ENCODE measurements at places on chromosomes 3 and 15.

GRCh38 chr15:36008719-36009118, 462.8 kb upstream of the DPH6 start:
- DNase-seq, result no peak

DNA sequence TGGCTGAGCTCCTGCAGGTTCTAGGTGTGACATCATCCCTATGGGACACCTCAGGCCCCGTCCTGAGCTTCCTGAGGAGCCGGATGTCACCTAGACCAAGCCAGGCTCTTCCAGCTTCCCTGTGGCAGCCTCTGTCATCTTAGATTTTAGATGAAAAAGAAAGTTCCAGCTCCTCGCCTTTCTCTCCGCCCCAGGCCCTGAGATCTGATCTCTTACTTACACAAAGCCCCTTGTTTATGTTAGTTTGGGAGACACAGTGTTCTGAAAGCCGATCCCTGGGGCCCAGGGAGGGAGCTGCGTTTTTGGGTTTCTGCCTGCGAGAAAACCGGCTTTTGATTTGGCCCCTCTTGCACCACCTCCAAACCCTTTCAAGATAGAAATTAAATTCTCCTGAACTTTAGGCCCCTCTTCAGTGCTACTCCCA, 40.2 kb upstream of the FAM107A start:
- no peak for DNase-seq

DNA sequence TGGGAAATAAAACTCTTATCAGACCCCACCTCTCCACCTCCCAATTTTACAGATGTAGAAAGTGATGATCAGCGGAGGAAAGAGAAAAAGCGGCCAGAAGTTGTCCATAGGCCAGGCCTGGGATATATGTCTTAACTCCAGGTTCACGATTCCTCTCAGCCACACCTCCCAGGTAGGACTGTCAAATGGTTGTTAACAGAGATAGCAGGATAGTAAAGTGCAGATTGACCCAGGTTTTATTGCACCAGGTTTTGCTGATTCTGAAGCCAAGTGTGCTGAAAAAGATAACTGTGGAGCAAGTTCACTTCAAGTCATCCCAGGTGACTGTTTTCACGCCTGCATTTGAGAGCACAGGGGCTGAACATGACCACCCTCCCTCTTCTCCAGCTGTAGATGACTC, 36.1 kb downstream of the LSM3 start:
- no peak for DNase-seq

DNA sequence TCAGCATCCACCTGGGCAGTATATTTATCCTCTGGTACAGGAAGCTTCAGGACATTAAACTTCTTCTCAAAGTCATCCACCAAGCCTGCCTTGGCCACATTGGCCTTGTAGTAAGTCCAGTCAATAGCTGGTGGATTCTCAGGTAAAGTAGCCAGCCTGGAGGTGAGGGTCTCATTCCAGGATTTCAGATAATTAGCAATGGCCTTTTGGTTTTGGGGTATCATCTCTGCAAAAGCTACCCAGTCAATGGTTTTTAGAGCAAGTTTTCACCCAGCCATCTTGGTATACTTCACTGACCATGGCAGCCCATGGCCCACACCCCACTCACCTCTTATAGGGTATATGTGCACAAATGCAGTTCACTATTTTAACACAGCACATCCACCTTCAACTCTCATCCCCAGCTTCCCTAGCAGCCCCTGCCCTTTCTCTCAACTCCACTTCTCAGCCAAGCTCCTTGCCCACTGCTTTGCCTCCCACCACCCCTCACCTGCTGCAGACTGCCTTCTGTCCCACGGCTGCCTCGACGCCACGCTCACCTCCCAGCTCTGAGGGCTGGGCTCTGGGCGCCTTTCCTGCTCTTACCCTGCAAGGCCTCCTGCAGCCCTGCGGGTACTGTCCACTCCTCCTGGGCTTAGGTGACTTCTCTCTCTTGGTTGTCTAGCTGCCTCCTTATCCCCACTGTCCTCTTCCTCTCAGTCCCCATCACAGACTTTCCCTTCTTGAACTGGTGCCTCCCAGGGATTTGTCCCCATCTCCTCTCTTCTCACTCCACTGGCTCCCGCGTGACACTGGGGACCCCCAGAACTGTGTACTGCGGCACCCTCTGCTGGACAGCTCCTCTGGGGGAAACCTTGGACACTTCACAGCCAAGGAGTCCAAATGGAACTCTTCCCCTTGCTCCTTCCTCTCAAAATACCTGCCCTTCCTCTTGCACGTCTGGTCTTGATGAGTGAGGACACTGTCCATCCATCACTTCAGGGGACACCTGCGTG, 1.7 kb upstream of the TGM5 start:
- no peak for DNase-seq

- no peak for DNase-seq
These were observed 35.8 kb downstream of the ANAPC13 start for GRCh38 chr3:134449951-134450350.

DNA sequence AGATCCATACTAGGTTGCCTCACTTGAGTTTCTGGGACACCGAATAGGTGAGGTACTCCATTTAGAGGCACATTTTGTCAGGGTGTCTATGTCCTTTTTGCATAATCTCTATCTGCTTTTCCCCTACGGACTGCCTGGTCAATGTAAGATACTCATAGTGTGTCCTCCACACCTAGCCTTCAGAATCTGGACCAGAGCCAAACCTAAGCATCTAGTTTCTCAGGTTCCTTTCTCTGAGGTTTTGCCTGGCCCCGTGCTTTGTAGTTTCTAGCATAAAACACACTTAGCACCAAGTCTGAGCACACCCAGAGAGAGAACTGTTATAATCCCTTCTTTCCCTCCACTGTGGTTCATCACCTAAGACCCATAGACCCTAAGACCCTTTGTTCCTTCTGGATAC, 105.9 kb upstream of the MLF1 start:
- DNase-seq, result no peak

DNA sequence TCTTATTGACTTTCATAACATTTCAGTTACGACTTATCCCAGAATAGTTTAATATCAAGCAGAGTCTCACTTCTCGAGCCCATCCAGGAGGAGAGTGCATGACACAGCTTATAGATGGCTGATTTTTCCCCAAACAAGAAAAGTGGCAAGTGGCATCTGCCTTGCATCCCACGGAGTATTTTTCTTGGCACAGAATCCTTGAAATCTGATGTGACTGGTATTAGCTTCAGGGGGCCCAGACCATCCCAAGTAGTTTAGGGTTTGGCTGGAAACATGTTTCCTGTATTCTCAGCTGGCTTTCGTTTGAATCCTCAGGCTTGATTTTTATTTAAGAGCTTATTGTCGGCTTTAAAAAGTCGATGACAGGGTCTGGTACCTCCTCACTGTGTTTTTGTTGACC, 20.7 kb upstream of the FBXL22 start:
- DNase-seq, result no peak

DNA sequence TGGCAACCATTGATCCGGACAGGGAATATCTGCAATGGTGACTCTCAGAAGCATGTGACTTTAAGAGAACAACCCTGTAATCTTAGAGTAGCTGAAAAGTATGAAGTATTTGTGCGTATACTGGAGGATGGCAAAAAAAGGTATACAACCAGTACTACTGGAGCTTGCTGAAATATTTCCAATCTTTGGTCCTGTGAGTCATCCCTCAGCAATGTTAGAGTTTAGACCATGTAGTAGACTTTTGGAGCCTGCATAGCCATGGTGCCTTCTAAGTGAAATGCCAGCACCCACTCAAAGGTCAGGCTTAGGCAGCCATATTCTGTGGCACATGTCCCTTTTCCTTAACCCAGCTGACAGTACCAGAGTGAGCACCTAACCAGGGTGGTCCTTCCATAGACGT, 429.4 kb downstream of the NTRK3 start:
- DNase-seq, result no peak

- no peak for DNase-seq
These were observed 4.0 kb downstream of the RNF13 start for GRCh38 chr3:149816986-149817385.
